ENCODE measurements at places on chromosomes 13 and 19. TPM values are rescaled to one million over a fixed set of nuclear protein-coding genes. Genes with fewer than 3 reads are reported as not detected.

DNA sequence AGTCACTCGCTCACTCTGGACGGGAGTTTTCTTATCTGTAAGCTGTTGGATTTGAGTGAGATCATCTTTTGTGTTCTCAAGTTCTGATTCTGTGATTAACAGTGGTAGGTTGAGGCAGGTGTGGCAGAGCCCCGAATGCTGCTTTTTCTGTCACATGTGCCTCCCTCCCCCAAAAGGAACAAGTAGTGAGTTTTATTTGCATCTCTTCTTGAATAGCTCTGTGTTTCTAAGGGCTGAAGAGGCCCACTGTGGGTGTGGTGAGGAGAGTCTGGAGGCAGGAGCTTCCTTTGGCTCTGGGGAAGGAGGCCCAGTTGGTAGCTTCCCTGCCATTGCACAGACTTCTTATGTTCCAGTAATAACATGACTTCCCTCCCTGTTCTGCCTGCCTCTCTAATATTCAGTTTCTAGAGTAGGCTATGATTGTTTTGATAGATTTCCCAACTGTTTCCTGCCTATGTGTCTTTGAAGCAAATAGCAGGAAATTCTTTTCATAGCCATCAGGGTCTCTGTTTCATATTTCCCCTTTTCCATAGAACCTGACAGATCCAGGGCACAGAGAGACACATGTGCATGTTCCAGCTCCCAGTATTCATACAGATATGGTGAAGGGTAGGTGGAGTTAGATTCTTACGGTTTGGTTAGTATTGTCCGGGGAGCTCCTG lies 23.9 kb upstream of the CXCL17 start:
- no peak for DNase-seq

GRCh38 chr13:20825477-20825875 lies 51.7 kb upstream of the EEF1AKMT1 start:
- DNase-seq: no peak

GRCh38 chr13:29733147-29733611 lies 117.2 kb downstream of the UBL3 start:
- DNase-seq: no peak

- DNase-seq: no peak
Observed at GRCh38 chr19:6925386-6925785, 38.0 kb downstream of the ADGRE1 start.

GRCh38 chr13:33487575-33488243 lies 202.2 kb upstream of the STARD13 start:
- DNase-seq: peak; percentile 26

DNA sequence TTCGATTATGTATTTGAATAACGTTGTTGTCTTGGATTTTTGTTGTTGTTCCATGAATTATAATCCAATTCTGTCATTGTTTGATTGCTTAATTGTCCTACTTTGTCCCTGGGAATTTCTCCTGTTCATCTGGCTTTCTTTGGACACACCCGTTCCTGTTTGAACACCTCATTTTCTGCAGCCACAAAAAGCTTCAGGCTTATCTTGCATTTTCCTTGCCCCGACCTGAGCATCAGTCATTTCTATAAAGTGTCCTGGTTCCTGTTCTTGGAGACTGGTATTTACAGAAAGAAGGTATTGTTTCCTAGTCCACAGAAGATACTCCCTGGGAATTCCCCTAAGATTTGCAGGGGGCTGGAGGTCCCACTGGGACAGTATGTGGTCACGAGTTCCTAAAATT lies 731.8 kb upstream of the ARGLU1 start:
- DNase-seq: no peak

GRCh38 chr19:19334063-19334988 lies 13.7 kb downstream of the MAU2 start:
- no peak for DNase-seq

DNA sequence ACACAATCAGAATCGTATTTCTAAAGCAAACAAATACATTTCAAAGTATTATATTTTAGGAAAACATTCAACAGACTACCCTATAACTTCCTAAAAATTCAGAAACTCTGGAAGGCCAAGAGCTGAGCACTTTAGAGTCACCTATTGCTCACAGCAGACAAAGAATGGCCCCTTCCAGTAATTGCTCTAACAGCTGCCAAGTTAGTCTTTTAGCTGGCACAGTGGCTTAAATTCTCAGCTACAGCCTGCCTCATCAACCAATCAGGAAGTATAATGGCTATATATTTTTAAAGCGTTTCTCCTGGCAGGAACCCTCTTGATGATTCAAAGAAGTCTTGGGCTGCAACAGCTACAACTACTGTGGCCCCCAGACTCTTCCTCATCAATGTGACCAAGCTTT lies 14.9 kb upstream of the SLITRK5 start:
- DNase-seq: no peak

DNA sequence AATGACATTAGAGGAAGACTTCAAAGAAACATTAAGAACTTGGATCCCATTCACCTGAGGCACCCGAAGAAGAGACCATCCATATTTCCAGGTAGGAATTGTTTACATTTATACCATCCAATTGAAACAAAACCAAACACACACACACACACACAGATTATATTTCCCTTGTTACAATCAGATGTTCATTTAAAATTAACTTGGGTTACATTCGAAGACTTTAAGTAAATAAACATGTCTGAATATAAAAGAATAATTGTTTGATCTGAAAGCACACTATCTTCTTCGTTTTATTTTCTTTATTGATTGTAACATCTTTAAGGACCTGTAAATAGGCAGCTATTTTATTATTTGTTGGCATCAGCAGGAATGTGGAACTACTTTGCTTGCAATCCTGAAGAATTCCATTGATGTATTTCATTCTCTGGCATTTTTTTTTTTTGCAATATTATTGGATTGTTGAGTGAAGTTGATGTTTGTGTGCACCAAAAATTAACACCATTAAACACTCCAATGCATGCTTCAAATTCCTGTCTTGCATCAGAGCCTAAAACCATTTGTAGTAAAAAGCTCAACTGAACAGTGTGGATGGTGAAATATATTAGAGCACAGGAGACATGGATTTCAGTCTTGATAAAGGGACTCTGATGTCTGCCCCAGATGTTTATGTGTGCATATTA lies 85.3 kb upstream of the FRY start:
- DNase-seq: no peak

DNA sequence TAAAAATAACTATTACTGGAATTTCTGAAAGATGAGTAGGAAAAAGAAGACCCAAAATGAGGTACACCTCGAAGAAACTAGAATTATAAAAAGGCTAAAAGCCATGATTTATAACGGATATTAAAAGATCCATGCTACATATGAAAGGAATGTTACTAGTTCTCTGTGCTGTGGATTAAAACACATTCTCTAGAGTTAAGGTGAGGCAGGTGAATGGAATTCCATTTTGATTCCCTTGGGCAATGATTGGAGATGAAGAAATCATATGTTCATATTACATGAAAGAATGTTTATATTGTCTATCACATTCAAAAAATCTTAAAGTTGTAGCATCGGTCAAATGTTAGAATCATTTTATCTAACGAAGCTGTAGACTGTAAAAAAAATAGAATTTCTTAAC lies 783.7 kb downstream of the PCDH9 start:
- no peak for DNase-seq

DNA sequence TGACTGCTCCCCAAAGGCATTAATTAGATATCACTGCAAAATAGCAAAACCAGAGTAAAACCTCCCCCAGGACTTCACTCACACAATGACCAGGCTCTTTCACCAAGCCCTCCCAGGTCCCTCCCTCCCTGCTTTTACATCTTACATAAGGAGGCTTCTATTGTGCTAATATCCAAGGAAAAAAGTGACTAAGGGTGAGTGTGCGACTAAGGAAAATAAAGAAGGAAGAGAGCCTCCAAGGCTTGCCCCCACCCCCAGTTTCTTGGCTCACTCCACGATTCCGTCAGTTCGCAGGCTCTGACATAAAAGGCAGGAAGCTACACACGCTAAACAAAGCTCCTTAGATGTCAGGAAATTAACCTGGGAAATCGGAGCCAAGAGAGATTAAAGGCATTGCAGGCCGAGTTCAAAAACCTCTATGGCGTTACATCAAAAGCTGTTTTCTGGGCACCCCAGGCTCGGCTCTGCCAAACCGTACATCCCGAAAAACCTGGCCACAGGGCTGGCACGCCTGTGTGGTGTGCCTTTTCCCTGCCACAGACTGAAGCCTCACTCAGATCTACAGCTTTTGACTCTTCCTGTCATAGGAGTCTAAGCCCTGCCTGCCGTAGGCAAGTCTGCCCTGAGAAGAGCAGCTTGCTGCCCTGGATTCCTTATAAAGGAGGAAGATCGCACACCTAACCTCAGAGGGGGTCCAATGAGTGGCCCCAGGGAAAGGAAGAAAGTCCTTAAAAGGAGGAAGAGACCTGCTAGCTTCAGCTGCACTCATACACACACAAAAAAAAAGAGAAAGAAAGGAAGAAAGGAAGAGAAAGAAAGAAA lies 67.0 kb upstream of the SERP2 start:
- DNase-seq: no peak

DNA sequence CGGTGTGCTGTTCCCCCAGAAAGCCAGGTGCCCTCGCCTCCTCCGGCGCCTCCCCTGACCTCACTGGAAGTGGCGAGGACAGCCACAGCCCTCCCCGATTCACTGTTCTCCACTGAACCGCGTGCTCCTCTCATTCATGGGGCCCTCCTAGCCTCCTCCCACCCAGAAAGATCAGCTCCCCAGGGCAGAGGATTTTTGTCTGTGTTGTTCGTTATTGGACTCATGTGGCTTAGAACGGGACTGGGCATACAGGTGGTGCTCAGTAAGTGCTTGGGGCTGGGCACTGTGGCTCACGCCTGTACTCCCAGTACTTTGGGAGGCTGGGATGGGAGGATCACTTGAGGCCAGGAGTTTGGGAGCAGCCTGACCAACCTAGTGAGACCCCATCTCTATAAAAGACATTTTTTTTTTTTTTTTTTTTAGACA lies 3.8 kb downstream of the PRTN3 start:
- no peak for DNase-seq

- DNase-seq: no peak
Observed at GRCh38 chr13:42883771-42884467, 102.5 kb downstream of the FAM216B start.

- DNase-seq: peak; percentile 71
Observed at GRCh38 chr19:7916103-7916954, 1.7 kb downstream of the TGFBR3L start.

- no peak for DNase-seq
Observed at GRCh38 chr13:46405457-46405856, 18.4 kb upstream of the RUBCNL start.

Gene NMRK2
- not detected for total RNA-seq

Gene FAAP24
- total RNA-seq: 2.7 TPM

Gene ZNF600
- total RNA-seq: 41.7 TPM

Gene TMEM145
- total RNA-seq: not detected

Gene CYP2A6
- total RNA-seq: not detected

Gene FREM2
- total RNA-seq: not detected
